ENCODE measurements at places on chromosomes 11 and 22. TPM values are rescaled to one million over a fixed set of nuclear protein-coding genes. Genes with fewer than 3 reads are reported as not detected.

GRM5 gene
- total RNA-seq = under 0.01 TPM

TEAD1 gene
- total RNA-seq = 51.6 TPM

ZFPL1 gene
- 65.6 TPM for total RNA-seq

LARGE1 gene
- 2.9 TPM for total RNA-seq

ESAM gene
- not detected for total RNA-seq

DNA sequence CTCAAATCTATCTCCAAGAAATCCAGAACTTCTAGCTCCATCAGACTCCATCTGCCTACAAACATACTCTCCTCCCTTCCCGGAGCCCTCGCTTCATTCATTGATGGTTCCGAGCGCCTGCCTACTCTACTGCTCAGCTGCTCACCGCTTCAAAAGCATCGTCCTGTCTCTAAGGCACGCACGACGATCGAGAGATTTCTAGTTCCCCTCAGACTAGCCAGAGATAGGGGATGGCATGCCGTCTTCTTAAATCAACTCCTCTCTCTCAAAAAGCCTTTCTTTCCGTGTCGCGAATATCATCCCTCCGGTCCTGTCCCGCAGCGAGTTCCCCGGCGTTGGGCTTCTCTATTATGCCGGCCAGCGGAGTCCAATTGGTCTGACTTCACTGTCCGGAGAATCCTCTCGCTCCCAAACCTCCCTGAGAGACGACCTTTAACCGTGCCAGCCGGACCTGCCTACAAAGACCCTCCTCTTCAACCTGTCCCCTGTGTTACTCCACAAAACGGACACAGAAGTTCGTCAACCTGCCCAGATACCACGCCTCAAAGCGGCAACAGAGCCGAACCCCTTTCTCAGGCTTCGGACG lies 592 bp downstream of the EEF1G start:
- DNase-seq = peak; percentile 21

DNA sequence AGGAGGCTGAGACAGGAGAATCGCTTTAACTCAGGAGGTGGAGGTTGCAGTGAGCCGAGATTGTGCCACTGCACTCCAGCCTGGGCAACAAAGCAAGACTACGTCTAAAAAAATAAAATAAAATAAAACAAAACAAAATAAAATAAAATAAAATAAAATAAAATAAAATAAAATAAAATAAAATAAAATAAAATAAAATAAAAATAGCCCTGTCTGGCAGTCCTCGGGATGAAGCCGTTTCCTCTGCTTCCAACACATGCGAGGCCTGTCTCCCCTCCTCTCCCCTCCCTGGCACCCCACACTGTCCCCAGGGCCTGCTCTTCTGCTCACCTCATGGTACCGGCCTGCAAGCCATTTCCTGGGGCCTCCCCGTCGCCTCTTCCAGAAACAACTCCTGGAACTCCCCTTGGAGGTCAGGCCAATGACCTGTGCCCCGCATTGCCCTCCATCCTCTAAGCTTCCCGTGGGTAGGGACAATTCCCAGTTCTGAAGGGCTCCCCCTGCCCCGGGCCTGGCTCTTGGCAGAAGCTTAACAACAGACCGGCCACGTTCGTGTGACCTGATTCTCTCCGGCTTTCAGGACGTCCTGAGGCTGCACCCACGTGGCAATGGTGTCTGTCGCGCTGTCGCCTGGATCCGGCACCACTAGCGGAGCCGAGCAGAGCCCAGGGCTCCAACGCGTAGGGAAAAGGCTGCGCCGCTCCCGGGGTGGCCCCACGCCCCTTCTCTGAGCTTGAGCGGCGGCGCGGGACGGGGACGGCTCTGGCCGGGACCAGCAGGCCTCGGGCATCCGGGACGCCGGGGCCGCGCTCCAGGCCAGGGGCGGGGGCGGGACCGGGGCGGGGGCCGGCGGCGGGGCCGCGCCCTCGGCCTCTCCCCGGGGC lies 456 bp upstream of the PARVB start:
- DNase-seq = peak; percentile 43

DNA sequence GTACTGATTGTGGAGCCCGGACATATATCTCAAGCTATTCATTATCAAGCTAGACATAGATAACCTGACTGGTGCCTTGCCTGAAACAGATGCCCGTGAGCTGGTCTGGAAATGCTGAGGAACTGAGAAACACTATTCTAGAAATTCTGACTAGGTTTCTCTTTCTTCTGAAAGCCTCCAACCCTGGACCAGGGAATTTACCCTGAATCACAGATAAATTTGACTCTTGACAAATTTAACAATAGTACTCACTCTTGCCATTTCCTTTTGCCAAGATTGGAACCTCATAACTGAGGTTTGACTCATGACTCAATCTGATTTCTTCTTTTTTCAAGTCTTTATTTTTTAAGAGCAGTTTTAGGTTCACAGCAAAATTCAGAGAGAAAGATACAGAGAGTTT lies 189.6 kb upstream of the SYN3 start:
- DNase-seq = no peak

- no peak for DNase-seq
Measured at GRCh38 chr11:17790453-17790852, 55.9 kb downstream of the KCNC1 start.

GRCh38 chr11:110947096-110947495 lies 234.9 kb upstream of the ARHGAP20 start:
- DNase-seq = no peak

- DNase-seq = no peak
Measured at GRCh38 chr22:39714321-39714720, 143.8 kb downstream of the CACNA1I start.

DNA sequence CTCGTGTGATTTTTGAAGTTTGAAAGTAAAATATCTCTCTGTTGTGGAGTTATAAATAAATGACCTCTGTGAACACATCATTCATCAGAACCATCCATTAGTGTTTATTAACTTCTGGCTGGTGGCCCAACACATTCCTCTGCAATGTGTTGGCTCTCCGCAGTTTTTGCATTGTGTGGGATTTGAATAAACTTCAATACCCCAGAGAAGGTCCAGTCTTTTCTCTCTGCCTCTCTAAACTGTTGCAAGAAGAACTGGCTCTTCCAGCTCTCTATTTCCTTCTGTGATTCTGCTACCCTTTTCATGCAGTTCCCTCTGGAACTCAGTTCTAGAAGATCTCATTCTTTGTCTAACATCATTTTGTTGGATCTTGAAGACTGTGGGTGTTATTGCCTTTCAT lies 125.0 kb upstream of the ARHGAP42 start:
- DNase-seq = peak; percentile 83

GRCh38 chr11:115716601-115717529 lies 212.7 kb upstream of the CADM1 start:
- DNase-seq = peak; percentile 44

DNA sequence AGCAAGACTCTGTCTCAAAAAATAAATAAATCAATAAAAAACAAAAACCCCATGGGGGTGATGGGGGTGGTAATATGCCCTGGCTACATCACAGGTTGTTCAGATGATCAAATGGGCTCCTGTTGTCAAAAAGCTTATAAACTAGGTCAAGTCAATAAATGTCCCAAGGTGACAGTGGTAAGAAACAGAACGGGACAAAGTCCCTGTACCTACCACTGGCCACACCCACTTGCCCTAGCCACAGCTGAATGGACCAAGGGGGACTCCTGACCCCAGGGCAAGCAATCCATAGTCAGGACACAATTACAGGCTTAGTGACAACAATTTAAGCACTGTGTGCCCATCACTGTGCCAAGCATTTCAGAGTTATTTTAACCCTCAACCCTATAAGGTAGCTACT lies 6.0 kb downstream of the NAGA start:
- DNase-seq = no peak

DNA sequence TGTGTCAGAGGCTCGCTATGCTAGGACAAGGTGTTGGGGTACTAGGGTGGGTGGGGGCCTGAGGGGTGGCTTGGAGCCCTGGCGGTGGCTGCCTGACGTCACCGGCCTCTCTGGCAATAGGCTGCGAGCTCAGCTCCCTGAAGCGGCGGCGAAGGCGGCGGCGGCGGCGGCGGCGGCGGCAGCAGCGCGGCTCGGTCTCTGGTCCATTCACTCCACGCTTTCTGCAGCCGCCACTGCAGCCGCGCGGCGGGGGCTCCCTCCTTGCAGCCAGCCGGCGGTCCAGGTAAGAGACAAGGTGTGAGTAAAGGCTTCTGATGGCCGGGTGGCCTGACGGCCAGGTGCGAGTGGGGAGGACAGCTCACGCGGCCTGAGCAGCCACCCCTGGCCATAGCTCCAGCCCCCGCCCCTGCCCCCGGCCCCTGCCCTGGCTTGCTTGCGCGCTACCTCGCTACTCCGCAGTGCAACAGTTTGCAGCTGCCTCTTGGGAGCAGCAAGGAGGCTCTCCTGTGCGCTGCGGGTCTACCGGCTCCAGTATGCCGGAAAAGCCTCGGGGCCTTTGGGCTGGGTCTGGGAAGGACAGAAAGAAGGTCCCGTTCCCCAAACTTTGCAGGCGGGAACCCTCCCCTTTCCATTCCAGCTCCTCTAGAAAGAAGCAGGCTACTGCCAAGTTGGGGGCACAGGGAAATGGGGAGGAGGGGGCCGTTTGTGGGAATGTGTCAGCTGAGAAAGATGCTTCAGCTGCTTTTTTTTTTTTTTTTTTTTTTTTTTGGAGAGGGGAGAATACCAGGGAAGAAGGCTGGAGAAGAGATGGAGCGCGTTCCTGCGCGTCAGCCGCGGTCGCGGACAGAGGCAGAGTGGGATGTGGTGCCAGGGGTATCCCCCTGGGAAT lies at the start of gene C11orf87:
C11orf87 (plus strand) TSS at position 210 of the 889 bp plus-strand sequence. CDS start 1,444 bp downstream, outside the sequence.
- DNase-seq = no peak

GRCh38 chr22:41608386-41608785 lies 12.5 kb downstream of the DESI1 start:
- DNase-seq = no peak

DNA sequence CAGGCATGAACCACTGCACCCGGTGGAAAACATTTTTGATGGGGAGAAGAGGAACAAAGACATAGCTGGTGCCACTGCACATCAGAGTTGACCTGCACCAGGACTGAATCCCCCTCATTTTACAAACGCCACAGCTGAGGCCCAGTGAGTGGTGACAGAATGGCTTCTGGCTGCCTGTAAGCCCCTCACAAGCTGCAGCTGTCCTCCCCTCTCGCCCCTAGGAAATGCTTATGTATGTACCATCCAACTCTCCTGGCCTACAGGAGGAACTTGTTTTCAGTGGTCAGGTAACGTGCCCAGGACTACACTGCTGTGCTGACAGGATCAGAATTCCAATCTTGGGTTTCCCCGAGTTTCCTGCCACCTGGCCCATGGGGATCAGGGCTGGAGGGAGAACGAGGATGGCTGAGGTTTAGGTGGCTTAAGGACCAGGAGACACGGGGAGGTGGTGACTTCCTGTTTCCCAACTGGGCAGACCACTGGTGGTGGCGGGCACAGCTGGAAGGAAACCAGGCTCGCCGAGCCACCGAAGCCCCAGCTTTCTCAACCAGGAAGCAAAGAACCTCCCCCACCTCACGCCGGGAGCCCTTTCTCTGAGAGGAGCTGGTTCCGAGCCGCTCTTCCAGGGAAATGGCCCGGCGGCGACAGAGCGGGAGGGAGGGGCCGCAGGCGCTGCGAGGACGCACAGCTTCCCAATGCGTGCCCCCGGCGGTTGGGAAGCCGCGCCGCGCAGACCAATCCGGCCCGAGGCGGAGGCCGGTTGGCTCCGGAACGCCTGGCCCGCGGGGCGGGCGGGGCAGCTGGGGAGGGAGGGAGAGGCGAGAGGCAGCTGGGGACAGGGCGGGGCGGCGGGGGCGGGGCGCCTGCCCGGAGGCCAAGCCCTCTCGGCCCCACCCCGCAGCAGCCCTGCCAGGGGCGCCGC lies 1.0 kb upstream of the LRFN4 start:
- peak; percentile 92 for DNase-seq

DNA sequence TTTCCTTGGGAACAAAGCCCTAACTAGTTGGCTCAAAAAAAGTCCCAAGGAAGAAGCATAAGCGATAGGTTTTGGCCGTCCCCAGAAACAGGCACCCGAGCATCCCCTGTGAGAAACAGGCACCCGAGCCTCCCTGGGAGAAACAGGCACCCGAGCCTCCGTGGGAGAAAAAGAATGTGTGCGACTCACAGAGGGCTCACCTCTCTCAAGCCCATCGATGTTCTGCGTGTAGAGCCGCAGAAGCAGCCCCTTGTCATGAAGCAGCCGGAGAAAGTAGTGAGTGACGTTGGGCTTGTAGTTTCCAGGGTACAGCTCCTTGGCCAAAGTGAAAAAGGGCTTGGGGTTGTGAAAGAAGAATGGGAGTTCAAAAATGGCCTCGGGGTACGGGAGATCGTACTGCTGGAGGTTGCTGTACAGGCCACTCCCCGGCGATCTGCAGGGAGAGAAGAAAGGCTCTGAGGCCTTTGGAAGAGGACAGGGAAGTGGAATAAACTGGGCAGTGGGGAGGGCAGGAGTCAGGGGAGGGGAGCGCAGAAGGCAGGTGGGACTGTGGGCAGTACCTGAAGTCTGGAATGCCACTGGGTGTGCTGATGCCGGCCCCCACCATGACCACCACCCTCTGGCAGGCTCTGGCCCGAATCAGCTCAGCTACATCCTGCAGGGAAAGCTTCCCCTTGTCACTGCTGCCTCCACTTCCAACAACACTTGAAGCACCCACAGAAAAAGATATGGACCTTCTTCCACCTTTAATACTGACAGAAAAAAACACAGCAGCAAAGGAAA lies 3.2 kb downstream of the SIRT3 start:
- DNase-seq = no peak

DNA sequence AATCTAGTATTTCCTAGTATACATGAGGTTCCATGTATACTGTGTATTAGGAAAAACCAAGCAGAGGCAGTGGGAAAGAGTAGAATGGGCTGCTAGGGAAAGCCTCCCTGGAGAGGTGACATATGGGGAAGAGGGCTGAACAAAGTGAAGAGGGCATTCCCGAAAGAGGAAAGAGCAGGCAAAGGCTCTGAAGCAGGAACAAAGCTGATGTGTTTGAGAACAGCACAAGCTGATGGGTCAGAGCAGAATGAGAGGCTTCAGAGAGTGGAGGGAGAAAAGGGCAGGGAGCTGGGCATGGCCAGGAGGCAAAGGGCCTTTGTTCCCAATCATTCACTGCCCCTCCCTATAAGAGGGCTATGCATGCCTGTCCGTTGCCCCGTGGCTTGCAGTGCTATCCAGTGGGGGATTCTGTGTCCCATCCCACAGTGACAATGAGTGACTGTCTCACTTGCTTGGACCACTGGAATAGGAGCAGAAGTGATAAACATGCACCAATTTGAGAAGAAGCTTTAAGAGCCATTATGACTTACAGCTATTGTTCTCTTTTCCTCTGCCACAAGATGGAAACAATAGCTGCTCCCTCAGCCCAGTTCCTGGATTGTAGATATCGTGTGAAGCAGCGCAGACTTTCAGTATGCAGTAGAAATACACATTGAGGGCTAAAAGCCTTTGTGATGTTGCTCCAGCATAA lies 39.6 kb downstream of the GALNT18 start:
- no peak for DNase-seq

All from RPMI7951 (cell line).